B cell (primary cell): ENCODE measurements at places on chromosomes 3 and 15.
A peak's percentile ranks its signal among the peaks of the same experiment; 100 is the strongest.

GRCh38 chr3:5341610-5342009 is 154.1 kb downstream of the EDEM1 start:
- no peak for DNase-seq

GRCh38 chr3:128698211-128699047 is 27.6 kb upstream of the RAB7A start:
- peak; percentile 42 for DNase-seq

DNA sequence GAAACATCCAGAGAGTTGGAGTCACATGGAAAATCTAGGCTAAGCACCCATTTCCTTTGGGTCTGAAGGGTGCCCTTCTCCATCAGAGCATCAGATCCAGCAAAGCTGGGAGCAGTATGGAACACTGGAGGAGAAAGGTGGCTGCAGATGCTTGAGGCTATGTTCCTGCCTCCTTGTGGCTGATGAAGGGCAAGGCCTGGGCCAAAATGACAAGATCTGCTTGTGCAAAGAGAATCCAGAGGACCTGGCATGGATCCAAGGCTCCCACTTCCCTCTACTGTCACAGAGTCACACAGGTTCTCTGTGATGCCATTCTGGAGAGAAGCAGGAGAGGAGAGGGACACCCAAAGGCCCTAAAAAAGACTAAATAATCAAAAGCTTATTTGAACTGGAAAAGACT is 9.2 kb upstream of the ATP8B4 start:
- no peak for DNase-seq

- peak; percentile 75 for DNase-seq
Measured at GRCh38 chr3:149203758-149204157, 17.9 kb downstream of the CP start.

GRCh38 chr3:50674349-50675178 is at the start of gene DOCK3:
TSS of gene DOCK3 (plus strand) at chr3:50674927. CDS start at chr3:50675264, 337 bp downstream.
- peak; percentile 75 for DNase-seq

DNA sequence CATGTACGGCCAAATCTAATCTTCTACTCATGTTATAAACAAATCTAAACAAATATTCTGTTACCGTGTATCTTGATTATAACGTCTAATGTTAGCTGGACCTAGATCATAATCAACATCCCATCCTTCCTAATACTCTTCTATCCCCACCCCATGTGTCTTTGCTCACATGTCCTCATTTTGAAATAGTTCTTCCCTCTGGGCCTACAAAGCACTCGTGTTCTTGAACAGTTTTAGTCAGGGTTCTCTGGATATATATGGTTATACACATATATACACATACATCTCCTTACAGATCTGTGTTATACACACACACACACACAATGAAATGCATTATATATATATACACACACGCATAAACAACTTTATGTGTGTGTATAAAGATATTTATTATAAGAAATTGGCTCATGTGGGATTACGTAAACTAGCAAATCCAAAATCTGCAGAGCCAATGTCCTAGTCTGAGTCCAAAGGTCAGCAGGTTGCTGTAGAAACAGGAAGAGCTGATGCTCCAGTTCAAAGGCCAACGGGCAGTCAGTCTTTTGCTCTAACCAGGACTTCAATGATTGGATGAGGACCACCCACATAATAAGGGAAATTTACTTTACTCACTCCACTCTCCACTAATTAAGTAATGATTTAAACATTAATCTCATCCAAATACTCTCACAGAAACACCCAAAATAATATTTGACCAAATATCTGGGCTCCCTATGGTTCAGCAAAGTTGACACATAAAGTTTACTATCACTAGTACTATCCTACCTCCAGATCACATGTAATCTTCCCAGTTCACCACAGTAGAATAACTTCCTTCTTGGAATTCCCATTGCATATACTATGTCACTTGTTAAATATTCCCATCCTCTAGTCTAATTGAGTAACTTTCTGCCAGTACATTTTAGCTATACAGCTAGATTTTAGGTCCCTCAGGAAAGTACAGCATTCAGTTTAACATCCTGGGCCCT is 450.0 kb downstream of the ROBO1 start:
- no peak for DNase-seq

- no peak for DNase-seq
Measured at GRCh38 chr3:22777834-22778233, 425.3 kb upstream of the UBE2E2 start.

GRCh38 chr3:108099244-108099643 is 8.4 kb upstream of the CD47 start:
- no peak for DNase-seq

GRCh38 chr15:52295421-52296001 is at the start of gene MYO5C:
TSS of gene MYO5C (minus strand) at chr15:52295804. CDS start at chr15:52295636, 168 bp downstream.
- DNase-seq: peak; percentile 37

GRCh38 chr3:195825191-195825588 is 13.5 kb upstream of the MUC4 start:
- no peak for DNase-seq
